ENCODE measurements at places on chromosomes 12 and 14. TPM values are rescaled to one million over a fixed set of nuclear protein-coding genes. Genes with fewer than 3 reads are reported as not detected.
A peak's percentile ranks its signal among the peaks of the same experiment; 100 is the strongest.

The RPL10L gene
- not detected for total RNA-seq

The SOAT2 gene
- 1.9 TPM for total RNA-seq

The MORN3 gene
- total RNA-seq = 0.80 TPM

The RHOJ gene
- total RNA-seq = 0.17 TPM

The PDE3A gene
- 27.1 TPM for total RNA-seq

The FAM186B gene
- total RNA-seq = 0.14 TPM

The ISCU gene
- 106 TPM for total RNA-seq

DNA sequence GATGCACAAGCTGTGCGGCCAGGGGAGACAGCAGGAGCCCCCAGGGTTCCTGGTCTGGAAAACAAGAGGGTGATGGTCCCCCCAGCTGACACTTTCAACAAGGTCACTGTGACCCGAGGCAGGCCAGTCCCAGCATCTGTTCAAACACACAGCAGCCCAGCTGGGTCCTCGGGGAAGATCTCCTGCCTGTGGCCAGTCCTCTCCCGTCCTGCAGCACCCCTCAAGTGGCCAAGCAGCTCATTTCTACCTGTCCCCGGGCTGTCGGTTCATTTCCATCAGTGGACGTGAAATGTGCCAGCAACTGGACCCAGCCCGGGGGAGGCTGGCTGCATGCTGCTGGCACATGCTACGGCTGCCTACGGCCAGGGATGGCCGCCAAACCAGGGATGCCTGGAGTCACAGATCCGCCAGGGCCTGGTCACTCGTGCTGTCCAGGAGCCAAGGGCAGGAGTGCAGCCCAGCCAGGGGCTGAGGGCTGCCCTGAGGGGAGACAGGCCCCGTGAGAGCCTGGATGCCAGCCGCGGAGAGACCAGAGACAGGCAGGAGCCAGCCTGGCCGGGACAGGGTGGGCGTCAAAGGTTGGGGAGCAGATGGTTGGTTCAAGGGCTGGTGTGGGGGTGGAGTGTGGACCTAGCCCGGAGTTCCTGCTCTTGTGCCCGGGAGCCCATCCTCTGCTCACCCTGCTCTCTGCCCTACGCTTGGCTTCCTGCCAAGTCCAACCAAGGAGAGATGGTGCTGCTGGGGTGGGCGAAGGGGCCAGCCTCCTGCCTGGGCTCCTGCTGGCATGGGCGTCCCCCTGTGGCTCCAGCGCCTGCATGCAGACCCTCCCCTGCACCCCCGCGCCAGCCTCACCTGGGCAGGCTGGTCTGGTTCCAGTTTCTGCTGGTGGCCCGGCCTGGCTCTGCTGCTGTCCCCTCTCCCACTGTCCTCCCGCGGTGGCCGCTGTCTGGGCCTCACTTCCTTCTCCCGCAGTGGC, 143.8 kb downstream of the ADGRD1 start:
- no peak overlapping the region for H3K27ac ChIP-seq
- no peaks in the 10 kb centered on the region for H3K27me3 ChIP-seq
- no peak overlapping the region for H3K4me3 ChIP-seq
- peaks cover 4% of the 10 kb centered on the region for H3K4me1 ChIP-seq
- peak; percentile 65 for DNase-seq
- no peaks in the 10 kb centered on the region for H3K36me3 ChIP-seq

DNA sequence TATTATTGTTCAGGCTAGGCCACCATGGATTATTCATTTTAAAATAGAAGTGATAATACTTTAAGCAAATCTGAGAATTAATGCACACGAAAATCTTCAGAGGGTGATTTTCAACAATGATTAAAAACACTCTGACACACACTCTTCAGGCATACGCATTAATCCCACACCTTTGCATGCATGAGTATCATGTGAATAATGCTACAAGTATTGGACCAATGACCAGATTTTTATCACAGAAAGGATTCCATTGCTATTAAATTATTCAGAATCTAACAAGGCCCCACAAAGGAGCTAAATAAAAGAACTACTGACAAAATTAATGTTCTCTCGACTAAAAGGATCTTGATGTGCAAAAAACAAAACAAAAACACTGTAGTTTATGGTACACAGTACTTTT, 11.1 kb downstream of the EPS8 start:
- H3K27me3 ChIP-seq = no peaks in the 10 kb centered on the region
- peaks cover 7% of the 10 kb centered on the region for H3K36me3 ChIP-seq
- DNase-seq = no peak
- H3K4me1 ChIP-seq = peaks cover 22% of the 10 kb centered on the region

DNA sequence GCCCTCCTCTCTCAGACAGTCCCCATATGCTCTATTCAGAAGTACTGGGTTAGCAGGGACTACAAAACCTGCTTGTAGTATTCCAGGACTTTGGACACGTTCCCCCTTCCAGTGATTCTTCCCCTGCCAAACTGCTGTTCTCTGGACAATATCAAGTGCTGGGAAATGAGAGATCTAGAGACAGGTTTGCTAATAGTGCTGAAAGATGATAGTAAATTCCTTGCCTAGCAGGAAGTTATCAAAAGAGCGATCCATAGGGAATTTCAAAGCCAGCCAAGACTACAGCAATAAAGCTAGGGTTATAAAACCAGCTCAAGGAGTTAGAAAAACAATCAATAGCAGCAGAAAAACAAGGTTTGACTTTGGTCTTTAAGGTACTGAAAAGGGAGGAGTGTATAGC, 15.2 kb downstream of the SLC7A8 start:
- H3K27me3 ChIP-seq = no peaks in the 10 kb centered on the region
- H3K4me1 ChIP-seq = peaks cover 30% of the 10 kb centered on the region
- DNase-seq = no peak
- H3K4me3 ChIP-seq = no peak overlapping the region
- peaks cover 12% of the 10 kb centered on the region for H3K36me3 ChIP-seq

DNA sequence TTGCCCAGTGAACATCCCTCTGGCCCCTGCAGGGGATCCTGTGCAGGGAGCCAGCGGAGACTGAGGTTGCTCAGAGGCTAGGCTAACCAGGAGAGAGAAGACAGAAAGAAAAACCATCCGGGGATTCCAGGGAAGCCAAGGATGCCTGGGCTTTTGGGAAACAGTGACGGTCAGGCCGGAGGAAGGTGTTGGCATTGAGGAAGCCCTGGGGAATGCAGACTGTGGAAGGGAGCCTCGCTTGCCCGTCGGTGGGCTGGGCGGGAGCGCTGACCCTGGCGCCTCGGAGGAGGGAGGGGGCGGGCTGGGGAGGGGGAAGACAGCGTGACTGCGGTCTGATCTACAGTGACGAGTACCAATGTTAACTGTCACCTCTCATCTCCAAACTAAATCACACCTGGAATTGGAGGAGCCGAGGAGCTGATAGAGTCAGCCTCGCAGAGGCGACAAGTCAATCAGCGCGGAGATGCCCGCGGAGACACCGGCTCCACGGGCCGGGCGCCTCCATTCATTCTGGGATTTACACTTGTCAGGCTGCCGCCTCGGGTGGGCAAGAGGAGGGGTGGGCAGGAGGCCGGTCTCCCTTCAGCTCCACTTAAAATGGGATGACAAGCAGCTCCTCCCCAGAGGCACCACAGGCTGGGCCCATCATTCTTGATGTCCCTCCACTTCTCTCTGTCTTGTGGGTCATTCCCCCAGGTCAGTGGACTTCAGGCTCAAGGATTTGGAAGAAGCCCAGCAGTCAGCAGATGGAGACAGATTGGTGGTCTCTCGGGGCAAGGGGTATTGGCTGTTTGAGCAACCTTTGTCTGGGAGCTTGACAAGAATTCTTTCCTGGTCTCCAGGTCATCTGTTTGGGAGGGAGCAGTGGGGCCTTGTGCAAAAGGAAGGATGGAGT, 20.4 kb upstream of the GPATCH2L start:
- DNase-seq = no peak
- H3K36me3 ChIP-seq = no peaks in the 10 kb centered on the region
- H3K4me1 ChIP-seq = no peaks in the 10 kb centered on the region
- no peak overlapping the region for H3K27ac ChIP-seq
- peaks cover 92% of the 10 kb centered on the region for H3K27me3 ChIP-seq
- peak overlapping the region; percentile 53 for H3K4me3 ChIP-seq

GRCh38 chr12:21354641-21355040, 18.1 kb upstream of the IAPP start:
- H3K27ac ChIP-seq = no peak overlapping the region
- H3K4me3 ChIP-seq = no peak overlapping the region
- DNase-seq = no peak
- no peaks in the 10 kb centered on the region for H3K27me3 ChIP-seq

DNA sequence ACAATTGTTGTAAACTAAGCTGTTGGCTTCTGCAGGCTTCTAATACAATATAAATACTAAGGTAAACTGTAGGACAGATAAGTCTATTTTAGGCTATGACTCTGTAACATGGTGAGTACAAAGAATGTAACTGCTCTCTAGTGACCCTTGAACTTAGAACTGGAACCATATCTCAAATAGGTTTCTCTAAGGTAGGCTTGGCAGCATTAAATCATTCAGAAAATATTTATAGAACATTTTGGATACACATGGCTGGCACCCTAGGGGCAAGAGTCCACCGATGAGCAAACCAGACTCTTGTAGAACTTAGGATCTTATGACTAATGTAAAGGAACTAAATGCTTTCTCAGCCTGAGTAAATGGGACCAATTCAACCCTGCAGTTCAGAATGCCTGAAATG, 19.4 kb upstream of the SLC25A3 start:
- H3K27ac ChIP-seq = peak overlapping the region; percentile 30
- no peak for DNase-seq
- H3K36me3 ChIP-seq = no peaks in the 10 kb centered on the region

GRCh38 chr14:60355768-60356167, 106.7 kb downstream of the PPM1A start:
- H3K27ac ChIP-seq = no peak overlapping the region
- no peak overlapping the region for H3K4me3 ChIP-seq
- H3K4me1 ChIP-seq = peaks cover 11% of the 10 kb centered on the region
- no peaks in the 10 kb centered on the region for H3K36me3 ChIP-seq

GRCh38 chr12:61011767-61012423, 1248.3 kb upstream of the USP15 start:
- no peak overlapping the region for H3K4me3 ChIP-seq
- H3K4me1 ChIP-seq = no peaks in the 10 kb centered on the region
- no peaks in the 10 kb centered on the region for H3K36me3 ChIP-seq
- no peak overlapping the region for H3K27ac ChIP-seq
- H3K27me3 ChIP-seq = no peaks in the 10 kb centered on the region

- H3K36me3 ChIP-seq = no peaks in the 10 kb centered on the region
- H3K27me3 ChIP-seq = no peaks in the 10 kb centered on the region
- H3K4me3 ChIP-seq = no peak overlapping the region
- no peak for DNase-seq
Measured at GRCh38 chr12:34602213-34602940, 580.1 kb downstream of the ALG10 start.

GRCh38 chr14:20262642-20263128, 23.6 kb downstream of the OR11H4 start:
- no peaks in the 10 kb centered on the region for H3K36me3 ChIP-seq
- H3K27me3 ChIP-seq = no peaks in the 10 kb centered on the region
- H3K4me1 ChIP-seq = no peaks in the 10 kb centered on the region
- H3K27ac ChIP-seq = no peak overlapping the region
- no peak overlapping the region for H3K4me3 ChIP-seq

DNA sequence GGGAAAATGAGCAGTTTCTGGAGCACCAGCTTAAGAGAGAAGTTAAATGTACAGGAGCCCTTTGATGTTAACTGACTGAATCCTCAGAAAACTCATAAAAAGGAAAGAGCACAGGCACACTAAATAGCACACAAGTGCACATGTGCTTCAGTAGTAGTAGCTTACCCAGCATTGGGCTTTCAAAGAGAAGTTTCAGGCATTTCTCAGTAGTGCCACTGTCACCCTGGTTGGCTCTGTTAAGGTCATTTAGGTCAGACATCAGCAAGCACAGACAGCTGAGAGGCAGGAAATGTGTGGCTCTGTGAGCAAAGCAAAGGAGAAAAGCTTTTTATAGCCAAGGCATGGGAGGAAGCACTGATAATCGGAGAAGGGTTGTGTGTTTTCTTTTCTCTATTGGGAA, 96.3 kb upstream of the HIF1A start:
- peaks cover 4% of the 10 kb centered on the region for H3K36me3 ChIP-seq
- peaks cover 24% of the 10 kb centered on the region for H3K4me1 ChIP-seq
- peaks cover 3% of the 10 kb centered on the region for H3K27me3 ChIP-seq
- no peak overlapping the region for H3K4me3 ChIP-seq

GRCh38 chr14:89091781-89092180, 267.3 kb downstream of the TTC8 start:
- H3K27me3 ChIP-seq = no peaks in the 10 kb centered on the region
- no peak for DNase-seq
- no peaks in the 10 kb centered on the region for H3K36me3 ChIP-seq
- no peak overlapping the region for H3K27ac ChIP-seq

GRCh38 chr12:80178846-80179245, 79.5 kb downstream of the OTOGL start:
- DNase-seq = no peak
- H3K27me3 ChIP-seq = no peaks in the 10 kb centered on the region
- H3K27ac ChIP-seq = no peak overlapping the region
- H3K4me3 ChIP-seq = no peak overlapping the region

- H3K4me1 ChIP-seq = peaks cover 4% of the 10 kb centered on the region
- no peaks in the 10 kb centered on the region for H3K27me3 ChIP-seq
- H3K27ac ChIP-seq = no peak overlapping the region
Measured at GRCh38 chr12:96471368-96472050, 17.9 kb upstream of the CFAP54 start.

All from type B pancreatic cell (in vitro differentiated cells).